ENCODE measurements at places on chromosomes 3 and 15.

DNA sequence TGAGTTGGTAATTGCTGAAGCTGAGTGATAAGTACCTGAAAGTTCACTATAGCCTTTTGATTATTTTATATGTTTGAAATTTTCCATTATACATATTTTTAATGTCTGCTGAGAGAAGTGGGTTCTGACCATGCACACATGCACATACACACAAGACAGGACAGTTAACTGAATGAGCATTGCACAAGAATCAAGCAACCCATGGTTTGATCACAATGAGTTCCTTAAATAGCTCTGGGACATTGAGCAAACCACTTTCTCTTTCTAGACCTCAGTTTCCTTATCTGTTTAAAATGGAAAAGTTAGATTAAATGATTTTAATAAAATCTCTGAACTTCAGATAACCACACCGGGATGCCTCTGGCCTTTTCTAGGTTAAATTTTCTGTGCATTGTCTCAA is 26.7 kb downstream of the SNTN start:
- no peak for DNase-seq

DNA sequence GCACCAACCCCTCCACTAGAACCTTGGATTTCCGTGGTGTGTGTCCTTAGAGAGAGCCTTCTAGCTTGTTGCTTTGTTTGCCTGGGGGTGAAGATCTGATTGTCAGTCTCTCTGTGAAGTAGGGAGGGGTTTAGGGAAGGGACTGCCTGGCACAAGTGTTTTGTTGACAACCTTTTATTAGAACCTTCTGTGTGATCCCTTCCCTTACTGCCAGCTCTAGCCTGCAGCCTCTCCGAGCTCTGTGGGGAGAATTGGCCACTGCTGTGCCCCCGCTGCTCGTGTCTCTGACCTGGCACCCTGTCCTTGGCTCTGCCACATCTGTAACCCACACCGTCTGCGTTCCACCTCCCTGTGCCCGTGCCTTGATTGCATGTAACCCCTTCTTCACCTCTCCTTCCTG is 30.9 kb upstream of the PCSK6 start:
- no peak for DNase-seq

- DNase-seq: no peak
Measured at GRCh38 chr3:116815831-116816588, 106.4 kb downstream of the TUSC7 start.

DNA sequence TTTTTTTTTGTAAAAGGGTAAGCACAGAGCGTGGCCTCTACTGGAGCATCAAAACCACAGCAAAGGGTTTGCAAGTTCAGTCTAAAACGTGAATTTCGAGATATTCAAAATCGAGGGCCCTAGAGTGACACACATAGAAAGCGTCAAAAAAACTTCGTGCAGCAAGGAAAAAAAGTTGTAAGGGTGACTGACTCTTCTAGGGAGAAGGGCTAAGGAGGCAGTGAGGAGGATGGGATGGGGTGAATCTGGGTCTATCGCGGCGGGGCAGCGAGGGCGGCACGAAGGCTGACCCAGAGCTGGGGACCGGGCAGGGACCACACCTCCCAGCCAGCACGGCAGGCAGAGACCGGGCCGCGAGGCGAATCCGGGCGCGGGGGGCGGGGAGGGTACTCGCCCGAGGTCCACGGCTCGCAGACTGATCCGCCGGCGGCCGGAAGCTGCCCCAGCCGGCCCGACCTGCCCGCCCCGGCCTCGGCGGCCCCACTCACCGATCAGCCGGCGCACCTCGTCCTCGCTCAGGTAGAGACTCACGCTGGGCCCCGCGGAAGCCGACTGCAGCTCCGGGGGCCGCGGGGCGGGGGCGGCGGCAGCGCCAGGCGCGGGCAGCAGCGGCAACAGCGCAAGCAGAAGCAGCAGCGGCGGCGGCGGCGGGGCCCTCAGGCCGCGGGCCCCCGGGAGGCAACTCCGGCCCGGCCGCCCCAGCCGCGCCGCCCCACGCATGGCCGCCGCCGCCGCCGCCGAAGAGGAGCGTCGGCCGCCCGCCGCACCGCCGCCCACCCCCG is 533 bp downstream of the RYK start:
- no peak for DNase-seq

Measured in anterior cingulate cortex (tissue), 58 donors.